ENCODE measurements at places on chromosomes 4 and X.
A peak's percentile ranks its signal among the peaks of the same experiment; 100 is the strongest.

DNA sequence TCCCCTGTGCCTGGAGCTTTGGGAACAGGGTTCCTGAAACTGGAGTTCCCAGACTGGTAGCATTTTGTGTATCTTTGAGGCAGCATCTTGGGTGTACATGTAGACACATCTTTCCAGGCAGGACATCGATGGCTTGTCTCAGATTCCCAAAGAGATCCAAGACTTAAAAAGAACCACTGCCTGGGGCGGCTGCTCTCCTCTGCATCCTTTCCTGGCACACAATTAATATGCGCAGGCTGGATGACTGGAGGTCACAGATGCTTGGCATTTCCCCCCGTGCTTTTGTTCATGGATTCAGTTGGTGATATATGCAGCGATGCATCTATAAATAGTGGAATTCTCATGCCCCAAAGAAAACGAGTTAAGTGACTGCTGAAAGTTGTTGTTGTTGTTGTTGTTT, 80.5 kb downstream of the CLDN34 start:
- DNase-seq = no peak

DNA sequence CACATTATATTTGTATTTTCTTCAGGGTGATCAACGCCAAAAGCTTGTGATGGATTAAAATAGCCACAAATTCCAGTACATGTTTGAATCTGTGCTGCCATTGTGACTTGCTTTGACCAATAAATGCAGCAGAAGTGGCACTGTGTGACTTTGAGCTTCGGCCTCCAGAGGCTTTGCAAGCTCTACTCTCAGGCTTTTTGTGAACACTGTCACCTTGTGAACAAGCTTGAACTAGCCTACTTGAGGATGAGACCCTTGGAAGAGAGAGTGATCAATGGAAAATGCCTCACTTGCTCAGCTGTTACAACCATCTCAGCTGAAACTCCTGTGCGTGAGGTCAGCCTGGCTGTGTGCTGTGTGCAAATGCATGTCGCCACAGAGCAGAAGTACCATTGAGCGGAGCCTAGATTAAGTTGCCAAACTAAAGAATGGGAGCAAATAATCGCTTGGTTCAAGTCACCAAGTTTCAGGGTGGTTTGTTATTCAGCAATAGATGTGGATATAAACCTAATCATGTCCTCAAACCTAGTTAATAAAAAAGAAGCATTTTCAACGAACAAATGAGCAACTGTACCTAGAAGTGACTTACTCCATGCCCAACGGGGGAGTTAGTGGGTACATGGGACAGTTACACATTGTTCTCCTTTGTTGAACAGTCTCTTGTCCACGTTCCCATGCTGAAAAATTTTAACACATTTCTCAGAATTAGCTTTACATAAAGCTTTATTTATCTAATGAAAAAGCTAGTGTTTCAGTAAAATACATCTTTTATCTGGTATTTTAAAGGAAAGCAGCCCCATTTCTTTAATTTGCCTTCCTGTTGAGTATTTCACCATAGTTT, 23.5 kb downstream of the NOA1 start:
- no peak for DNase-seq

DNA sequence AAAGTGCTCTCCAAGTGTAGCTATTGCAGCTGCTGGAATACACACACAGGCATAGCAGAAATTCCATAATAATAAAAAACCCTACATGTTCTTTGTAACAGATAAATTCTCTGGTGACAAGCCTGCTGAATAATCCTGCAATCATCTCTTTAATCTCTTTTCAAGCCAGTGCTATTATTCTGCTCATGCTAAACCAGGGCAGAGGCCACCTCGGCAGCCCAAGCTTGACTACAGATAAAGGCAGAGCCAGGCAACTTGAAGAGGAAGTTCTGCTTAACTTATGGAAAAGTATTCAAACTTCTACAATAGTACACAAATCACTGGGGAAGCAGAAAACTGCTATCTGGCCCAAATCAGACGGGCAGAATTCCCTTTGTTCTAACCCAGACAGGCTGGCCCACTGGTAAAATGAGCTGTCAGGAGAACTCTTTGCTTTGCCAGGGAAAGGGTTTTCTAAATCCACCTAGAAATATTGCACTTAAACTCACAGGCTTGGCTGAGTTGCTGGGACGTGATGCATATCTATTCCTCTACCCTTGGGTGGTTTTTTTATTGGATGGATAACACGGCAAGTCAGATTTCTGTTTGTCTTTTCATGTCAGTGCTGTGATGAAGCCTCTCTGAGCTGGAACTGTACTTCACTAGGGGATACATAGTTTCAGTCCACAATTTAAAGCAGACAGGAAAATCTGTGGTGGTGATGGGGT, 70.5 kb downstream of the GATB start:
- no peak for DNase-seq

DNA sequence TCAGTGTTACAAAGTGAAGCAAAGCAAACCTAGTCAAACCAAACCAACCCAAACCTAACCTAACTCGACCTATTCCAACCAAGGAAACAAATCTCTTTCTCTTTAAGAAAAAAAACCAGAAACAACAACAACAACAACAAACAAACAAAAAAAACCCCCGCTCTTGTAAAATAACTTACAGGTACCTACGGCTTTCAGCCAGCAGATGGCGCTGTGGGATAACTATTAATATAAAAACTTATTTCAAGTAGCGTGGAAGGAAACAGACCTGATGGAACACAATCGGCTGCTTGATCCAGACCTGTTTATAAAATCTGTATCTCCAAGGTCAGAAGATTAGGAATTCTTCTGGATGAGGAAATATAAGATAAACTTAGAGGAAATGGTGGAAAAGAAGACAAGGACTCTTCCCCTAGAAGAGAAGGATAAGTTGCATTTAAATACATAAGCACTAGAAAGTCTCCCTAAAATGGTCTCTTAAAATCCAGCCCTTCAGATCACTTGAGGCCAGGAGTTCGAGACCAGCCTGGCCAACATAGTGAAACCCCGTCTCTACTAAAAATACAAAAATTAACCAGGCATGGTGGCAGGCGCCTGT, 34.4 kb upstream of the CDKL5 start:
- DNase-seq = peak; percentile 68

- DNase-seq = peak; percentile 57
Measured at GRCh38 chr4:147984065-147984777, 252.3 kb downstream of the ARHGAP10 start.

All from activated CD8-positive, alpha-beta T cell treated with anti-CD3 and anti-CD28 coated beads, Interleukin-2, amount 10 ng/mL, durations not matched to agents 7 days and 5 days (primary cell).